ENCODE measurements at places on chromosomes 4 and X.

- DNase-seq, result no peak
Observed at GRCh38 chrX:106725931-106726330, 570 bp upstream of the RNF128 start.

DNA sequence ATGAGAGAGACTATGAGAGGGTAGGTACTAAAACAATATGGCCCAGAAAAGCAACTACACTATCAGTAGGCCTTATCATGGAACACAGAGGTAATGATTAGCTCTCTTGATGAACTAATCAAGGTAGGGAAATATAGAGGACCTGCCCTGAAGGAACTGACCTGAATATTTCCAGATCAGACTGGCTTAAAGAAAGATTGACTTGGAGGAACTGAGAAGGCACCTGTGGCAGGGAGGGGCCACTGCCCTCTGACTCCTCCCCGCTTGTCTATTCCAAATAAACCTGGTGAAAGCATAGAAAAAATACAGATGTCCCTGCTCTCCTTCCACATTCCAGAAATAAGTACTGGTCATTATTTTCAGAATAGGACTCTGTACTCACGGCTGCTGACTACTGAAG is 5.5 kb downstream of the RPS6KA6 start:
- DNase-seq, result no peak

DNA sequence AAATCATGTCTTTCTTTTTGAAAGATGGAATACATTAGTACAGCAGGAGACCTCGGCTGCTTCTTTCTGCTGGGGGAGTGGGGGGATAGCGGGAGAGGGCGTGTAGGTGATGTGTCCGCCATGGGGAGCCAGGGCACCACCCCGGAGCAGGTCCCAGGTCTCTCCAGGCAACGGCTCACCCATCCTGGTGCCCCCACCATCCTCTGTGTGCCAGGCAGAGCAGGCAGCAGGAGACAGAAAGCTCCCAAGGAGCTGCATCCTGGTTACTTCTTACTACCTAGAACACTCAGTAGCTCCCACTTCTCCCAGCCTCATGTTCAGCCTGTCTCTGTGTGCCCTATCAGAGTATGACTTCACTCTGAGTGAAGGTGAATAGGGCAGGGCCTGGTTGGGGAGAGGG is 23.6 kb downstream of the TNIP2 start:
- DNase-seq, result no peak

DNA sequence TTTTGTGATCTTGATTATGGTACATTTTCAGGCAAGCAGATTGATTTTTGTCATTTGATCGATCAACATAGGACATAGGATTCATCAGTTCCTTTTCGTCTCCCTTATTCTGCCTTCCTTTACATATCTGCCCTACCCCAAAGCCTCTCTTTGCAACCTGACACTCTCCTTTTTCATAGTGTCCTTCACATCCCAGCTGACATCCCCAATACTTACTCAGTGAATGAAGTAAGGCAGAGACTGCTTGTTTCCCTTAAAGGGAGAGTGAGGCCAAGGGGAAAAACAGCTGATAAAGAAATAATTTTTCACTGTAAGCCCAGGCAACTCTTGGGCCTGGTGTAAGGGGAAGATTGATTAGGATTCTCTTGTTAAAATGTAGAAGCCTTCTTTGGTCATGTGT is 69.8 kb downstream of the GBA3 start:
- DNase-seq, result no peak

DNA sequence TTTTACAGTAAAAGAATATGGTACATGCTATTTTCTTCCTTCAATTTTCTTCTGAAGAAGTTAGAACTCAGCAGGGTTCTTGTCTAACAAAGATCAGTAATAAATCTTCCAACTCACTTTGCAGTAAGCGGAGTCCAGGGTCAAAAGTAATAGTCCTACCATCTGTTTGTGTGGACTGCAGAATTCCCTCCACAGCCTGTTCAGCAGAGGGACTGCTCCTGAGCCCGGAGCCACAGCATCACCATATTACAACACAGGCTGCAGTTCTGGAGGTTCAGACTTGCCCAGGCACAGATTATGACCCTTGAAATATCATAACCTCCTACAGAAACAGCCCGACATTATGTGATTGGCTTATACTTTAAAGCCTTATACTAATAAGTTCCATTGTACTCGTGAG is 10.3 kb downstream of the FHDC1 start:
- no peak for DNase-seq

DNA sequence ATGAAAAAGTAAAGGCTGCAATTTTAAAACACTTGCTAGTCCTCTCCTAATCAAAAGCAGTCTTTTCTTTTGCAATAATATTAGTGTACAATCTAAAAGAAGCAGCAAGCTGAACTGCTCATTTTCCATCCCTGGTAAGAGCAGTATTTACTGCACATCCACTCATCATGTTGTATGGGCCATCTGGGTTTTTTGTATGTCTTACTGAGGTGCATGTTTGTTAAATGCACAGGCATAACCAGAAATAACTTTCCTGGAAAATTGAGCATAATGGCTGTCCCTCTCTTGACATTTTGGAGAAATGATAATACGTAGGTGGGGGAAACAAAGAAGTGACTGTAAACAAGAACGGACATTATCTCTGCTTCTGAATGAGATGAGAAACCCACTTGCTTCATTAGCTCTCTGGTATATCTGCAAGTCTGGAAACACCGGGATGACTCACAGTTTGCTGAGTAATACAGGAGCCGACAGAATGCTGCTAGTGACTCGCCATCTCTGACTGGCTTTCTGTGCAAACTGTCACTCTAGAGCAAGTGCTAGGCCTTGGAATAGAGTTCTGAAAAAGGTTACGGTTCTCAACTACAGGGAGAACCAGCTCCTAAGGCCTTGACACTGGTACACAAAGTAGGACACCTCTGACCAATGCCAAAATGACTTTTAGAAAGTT is 85.7 kb upstream of the MTM1 start:
- peak; percentile 70 for DNase-seq

DNA sequence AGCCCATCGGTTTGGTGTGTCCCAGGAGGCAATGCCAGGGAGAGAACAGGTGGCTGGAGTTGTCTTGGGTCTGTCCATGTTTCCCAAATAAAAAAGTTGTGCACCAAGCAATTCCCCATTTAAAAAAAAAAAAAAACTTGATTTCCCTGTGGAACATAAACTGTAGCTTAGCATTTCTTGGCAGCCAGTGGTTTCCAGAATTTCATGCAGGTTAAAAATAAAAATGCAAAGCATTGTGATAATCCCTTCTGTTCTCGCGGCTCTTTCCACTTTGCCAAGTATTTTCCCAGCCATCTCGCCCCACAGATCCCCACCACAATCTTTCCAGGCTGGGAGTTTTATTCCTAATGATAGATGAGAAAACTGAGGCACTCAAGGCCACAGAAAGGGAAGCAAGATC is 51.4 kb upstream of the MSX1 start:
- DNase-seq, result no peak

DNA sequence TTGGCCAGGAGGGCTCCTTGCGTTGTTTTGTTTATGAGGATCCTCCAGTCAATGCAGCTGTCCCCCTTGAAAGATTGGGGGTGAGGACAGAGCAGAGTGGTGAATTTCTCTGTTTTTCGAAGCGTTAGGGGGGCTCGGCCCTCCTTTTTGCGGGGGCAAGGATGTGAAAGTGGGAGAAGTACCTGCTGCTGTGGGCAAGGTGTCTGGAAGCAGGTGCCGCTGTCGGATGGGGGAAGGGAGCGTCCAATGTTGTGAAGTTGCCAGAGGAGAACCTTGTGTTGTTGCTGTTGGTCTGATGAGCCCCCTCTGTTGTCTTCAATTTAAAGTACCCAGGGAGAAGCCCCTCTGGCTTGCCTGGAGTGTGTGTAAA is 613 bp downstream of the GLRB start:
- no peak for DNase-seq

DNA sequence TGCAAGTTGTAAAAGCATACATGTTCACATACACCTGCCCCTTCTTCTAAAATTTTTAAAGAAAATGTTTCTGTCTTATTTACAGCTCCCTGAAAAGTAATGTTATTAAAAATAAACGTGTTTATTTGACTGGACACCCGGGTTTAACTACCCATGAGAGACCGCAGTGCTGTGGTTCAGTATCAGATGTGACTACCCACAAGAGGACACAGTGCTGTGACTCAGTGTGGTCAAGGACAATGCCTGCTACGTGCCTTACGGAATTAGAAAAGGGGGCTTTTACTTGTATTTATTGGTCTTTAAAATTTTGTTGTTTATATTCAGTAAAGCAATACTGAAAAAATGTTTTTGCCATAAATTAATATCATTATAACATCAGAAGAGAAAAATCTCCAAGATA is 641.4 kb downstream of the TRIML1 start:
- DNase-seq, result no peak

DNA sequence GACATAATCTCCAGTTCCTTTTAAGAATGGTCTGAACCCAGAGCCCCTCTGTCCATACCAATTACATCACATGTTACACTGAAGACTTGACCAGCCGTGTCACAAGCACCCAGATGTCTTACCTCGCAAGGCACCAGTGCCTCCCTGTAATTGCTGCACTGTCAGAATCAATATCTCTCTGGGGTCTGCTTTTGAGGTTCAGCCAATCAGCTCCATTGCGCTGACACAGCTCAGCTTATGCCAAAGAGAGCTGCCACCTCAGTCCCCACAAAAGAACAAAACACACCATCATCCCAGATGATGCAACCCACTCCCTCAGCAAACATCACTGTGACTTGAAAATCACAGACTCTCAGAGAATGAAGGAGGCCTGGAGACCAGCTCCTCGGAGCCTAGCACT is 82.5 kb upstream of the SORBS2 start:
- DNase-seq, result no peak

- DNase-seq, result no peak
Observed at GRCh38 chrX:72479324-72480274, 93.0 kb downstream of the HDAC8 start.

GRCh38 chr4:52057196-52057595 is 6.1 kb downstream of the SPATA18 start:
- no peak for DNase-seq

GRCh38 chr4:3041192-3042142 is 32.9 kb downstream of the HTT-AS start:
- DNase-seq, result peak; percentile 41

DNA sequence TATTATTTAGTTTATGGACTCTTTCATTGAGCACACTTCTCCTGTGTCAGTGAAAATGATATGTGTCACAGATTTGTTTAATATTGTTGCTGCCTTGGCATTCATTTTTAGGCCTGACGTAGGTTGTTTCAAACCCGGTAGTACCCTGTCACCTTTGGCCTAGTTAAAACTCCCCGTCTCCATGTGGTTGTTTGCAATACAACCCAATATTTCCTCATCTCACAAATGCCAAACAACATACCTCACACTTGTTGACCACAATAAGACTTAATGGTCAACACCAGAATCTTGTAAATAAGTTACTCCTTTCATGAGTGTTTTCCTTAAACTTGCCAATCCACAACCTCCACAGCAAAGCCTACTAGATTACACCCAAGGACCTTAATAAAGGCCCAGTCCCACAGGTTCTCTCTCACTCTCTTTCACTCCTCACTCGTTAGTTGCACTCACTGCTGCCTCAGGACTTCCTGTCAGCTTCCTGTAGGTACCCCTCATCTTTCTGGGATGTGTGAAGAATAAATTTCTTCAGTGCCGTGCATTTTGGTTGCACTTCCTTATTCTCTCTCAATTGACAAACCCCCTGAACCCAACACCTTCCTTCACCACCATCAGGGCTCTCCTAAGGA is 31.3 kb downstream of the IL13RA2 start:
- DNase-seq, result no peak

DNA sequence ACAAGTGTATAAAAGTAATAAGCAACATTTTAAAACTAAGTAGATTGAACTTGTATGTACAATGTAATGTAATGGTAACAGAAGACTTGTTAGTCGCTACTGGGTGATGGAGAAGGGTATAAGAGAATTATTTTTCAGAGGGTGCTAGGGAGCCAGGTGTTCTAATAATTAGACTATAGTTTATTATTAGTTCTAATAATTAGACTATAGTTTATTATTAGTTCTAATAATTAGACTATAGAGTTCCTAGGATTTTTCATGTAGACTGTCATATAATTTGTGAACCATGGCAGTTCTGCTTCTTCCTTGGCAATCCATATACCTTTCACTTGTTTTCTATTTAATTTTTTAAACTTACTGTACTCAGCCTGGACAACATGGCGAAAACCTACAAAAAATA is 117.3 kb upstream of the TSPAN5 start:
- no peak for DNase-seq

DNA sequence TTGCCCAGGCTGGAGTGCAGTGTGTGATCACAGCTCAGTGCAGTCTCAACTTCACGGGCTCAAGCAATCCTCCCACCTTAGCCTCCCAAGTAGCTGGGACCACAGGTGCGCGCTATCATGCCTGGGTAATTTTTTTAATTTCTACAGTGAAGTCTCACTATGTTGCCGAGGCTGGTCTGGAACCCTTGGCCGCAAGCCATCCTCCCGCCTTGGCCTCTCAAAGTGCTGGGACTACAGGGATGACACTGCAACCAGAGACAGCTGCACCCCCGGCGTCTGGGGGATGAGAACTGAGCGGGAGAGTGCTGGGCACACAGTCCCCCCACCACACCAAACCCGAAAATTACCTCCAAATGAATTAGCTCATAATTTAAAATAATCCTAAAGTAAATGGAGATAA is 33.1 kb upstream of the GTPBP6 start:
- DNase-seq, result no peak

GRCh38 chr4:22668301-22668700 is 24.4 kb upstream of the GBA3 start:
- DNase-seq, result no peak

GRCh38 chrX:72395237-72395636 is 89.5 kb upstream of the CITED1 start:
- no peak for DNase-seq

GRCh38 chr4:183631577-183632198 is 27.3 kb downstream of the RWDD4 start:
- DNase-seq, result no peak

GRCh38 chrX:46673620-46674359 is 85.1 kb downstream of the SLC9A7 start:
- no peak for DNase-seq

DNA sequence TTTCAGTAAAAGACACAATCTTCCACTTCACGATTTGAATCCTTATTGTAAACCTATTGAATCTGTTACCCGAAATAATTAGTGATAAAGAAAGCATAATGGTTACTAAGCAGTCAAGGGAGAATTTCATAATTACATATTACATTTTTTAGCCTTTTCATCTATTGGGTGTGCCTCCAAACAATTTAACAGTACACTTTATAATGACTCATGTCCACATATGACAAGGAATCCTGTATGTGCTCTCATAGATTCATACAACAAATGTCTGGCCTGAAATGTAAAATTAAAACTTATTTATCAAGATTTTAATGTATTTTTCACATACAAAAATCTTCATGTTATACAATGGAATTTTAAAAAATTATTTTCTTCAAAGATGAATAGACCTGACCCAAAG is 39.4 kb downstream of the PPP3CA start:
- no peak for DNase-seq

DNA sequence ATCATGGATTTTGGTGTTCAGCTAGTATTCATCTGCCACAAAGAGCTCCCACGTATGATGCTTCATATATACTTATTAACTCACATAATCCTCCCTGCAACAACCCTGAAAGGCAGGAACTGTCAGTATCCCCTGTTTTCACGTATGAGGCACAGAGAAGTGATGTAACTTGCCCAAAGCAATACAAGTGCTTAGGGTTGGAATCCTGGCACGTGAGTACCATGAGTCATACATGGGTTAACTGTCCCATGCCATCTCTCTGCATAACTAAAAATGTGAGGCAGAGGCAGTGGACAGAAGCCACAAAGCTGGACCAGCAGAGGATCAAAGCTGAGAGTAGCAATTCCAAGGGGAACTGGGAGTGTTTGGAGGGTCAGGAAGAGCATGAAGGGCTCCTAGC is 35.7 kb upstream of the EGFL6 start:
- no peak for DNase-seq

GRCh38 chr4:159175989-159176375 is 73.1 kb downstream of the RAPGEF2 start:
- DNase-seq, result no peak
